ENCODE measurements at places on chromosomes 11 and 22.

- DNase-seq: no peak
These were observed 33.0 kb downstream of the GAS2 start for GRCh38 chr11:22699388-22699787.

DNA sequence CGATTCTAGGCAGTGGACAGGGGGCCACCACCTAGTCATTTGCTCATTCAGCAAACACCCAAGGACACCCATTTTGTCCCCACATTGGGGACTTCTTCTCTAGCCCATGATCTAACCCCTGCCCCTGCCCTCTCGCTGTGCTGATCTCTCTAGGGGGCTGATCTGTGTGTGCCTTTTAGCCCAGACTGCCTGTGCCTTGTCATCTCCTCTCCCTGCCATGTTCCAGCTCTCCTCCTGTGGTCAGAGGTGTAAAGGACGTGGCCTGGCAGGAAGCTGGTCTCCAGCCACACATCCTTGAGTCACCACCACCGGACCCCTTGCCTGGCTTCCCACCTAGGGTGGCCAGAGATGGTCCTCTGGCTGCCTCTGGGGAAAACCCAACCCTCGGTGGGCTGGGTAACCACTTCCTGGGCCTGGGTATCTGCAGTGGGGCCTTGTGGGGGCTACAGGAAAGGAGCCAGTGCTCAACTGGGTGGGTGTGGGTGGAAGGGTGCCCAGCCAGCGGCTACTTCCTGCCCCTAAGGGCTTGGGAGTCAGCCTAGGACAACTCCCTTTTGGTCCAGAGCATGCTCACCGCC lies 1.3 kb downstream of the CTSW start:
- DNase-seq: no peak

GRCh38 chr11:134032043-134032442 lies 36.8 kb upstream of the JAM3 start:
- DNase-seq: no peak

DNA sequence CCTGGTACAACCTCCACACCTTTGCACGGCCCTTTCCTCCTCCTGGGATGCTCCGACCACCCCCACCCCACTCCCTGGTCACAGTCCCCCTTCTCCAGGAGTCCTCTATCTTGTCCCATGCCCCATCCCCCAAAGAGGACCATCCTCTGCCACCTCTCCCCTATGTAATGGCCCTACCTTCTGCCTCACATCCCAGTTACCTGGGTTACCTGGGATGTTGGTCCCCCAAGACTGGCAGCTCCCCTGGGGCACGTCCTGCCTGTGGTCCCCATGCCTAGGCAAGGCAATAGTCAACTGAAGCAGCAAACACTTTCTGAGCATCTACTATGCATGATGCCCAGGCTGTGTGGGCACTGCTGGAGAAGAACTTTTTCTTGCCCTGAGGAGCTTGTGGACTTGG lies 8.7 kb downstream of the ACTN3 start:
- DNase-seq: no peak

DNA sequence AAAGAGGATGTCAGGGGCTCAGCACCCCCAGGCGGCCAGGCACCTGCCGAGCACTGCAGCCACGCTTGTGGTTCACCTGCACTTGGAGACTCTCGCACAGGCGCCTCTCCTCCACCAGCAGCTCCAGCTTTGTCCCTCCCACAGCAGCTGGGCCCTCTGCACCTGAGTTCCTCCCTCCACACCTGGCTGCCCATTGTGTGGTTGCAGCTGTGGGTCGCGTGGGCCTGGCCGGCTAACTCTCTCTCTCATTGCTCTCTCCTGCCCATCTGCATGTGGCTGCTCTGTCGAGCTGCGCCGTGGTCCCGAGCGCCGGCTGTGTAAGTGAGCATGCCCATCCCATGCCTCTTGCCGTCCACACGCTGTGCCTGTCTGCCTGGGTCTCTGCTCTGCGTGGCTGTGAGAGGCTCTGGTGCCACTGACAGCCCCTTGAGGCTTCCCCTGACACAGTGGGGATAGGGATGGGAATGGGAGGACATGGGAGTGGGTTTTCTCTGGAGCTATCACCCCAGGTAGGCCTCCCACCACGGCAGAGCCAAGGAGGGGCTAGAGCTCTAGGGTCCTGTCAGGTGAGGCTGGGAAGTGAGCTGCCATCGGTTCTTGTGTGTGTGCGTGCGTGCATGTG lies 8.5 kb upstream of the ACR start:
- no peak for DNase-seq

- no peak for DNase-seq
These were observed 207.2 kb upstream of the PGR start for GRCh38 chr11:101336858-101337257.

DNA sequence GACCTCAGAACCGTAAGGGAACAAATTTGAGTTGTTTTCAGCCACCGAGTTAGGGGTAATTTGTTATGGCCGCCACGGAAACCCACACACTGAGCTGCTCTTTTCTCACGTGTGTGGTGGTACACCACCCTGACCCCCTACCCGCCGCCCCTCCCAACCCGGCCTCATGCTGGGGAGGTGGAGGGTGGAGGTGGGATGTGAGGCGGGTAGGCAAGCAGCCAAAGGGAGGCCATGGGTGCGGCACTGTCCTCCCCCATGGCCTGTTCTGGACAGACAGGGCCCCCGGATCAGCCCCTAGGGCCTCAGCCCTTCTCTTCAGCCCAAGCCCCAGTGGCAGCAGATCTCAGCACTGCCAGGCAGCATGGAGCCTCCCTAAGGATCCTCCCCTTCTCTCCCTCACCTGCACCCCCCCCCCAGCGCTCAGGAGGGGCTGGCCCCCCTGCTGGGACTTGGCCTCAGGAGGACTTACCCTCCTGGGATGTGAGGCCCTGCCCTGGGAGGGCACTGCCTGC lies 7.9 kb downstream of the PRR5 start:
- no peak for DNase-seq

DNA sequence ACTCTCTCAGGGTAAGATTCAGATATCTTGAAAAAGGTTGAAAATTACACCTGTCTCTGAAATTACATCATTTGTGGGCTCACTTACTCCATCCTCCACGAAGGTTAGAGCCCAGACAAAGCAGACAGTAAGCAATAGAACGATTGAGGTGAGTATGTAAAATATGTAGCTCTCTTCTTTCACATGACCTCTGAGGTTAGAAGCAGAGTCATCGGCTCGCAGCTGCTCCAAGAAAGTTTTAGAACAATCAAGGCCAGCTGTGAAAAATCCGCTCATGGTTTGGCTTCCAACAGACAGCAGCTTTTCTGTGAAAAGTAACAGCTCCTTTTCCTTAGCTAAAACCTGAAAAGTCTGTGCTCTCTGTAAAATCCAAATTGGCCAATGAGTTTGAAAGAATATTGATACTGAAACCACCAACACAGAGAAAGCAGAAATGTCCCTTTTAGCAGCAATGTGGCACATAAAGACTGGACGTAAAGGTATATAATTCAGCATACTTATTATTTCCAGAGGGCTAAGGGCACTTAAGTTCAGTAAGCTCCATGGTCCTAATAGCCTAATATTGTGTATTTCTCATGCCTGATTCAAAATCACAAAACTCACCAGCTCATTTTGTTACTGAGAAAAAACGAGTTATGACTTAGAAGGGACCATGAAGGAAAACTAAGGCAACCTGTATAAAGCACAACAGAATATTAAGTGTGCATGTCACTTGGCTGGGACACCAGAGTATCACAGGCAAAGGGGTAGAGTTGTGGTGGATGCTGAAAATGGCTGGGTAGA lies 78.2 kb downstream of the FAM76B start:
- DNase-seq: no peak

DNA sequence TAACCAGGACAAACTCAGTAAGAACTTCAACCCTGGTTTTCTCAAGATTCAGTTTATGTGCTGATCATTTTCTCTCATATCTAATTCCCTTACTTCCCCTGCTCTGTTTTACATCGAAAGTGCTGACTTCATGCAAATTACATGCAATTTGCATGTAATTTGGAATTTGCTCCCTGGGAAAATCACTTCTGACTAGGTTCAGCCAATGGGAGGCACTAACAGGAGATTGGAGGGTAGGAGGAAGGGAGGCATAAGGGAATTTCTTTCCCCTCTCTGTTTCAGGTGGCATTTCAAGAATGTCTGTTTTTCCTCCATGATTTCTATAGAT lies 363.3 kb upstream of the CCDC90B start:
- no peak for DNase-seq

DNA sequence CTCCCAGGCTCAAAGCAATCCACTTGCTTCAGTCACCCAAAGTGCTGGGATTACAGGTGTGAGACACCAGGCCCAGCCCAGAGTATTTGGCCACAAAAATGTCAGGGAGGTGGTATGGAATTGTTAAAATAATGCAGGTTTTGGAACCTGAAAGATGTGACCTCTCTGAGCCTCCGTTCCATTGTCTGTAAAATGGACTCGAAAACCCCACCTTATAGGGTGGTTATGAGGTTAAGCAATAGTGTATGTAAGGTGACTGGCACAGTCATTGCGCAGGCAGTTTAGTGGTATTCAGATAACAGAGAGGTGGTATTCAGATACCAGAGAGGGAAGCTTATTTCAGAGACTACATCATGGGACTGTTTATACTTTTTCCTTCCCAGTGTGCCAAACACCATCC lies 52.5 kb upstream of the PRSS23 start:
- DNase-seq: no peak

- DNase-seq: no peak
These were observed 15.1 kb upstream of the PAMR1 start for GRCh38 chr11:35540526-35540925.

DNA sequence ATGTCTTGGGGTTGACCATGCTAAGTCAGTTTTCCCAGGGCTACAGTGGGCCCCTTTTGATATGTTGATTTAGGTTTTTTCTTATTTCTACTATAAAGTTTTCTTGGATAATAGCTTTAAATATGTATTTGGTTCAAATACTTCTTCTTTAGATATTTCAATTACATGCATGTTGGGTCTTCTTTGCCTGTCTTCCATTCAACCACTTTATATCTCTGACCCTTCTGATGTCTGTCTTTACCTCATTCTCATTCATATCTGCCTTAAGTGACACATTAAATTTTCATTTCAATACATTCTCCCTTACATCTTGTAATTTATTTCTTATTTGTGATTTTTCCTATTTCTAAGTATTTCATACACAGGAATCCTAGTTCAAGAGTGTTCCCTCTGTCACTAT lies 10.5 kb downstream of the SLC36A4 start:
- no peak for DNase-seq

GRCh38 chr22:35056486-35056885 lies 9.5 kb upstream of the ISX start:
- no peak for DNase-seq

DNA sequence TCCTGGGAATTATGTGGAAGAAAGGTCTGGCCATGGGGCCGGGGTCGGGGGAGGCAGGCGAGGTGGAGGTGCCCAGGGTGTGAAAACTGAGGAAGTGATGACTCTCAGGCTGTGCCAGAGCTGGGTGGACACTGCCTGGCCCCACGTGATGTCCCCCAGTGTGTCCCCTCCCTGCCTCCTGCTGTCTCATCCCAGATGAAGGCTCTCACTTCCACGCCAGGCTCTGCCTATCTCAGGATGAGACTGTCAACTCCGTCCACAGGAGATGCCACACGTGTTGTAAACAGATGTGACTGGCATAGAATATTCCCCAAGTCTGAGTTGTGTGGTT lies 51.4 kb downstream of the RPS6KA4 start:
- DNase-seq: no peak

GRCh38 chr11:16985297-16985696 lies 28.9 kb downstream of the PLEKHA7 start:
- no peak for DNase-seq

- DNase-seq: no peak
These were observed 63.5 kb upstream of the FDX1 start for GRCh38 chr11:110366291-110366690.

GRCh38 chr11:77130763-77131513 lies 2.9 kb downstream of the MYO7A start:
- no peak for DNase-seq

DNA sequence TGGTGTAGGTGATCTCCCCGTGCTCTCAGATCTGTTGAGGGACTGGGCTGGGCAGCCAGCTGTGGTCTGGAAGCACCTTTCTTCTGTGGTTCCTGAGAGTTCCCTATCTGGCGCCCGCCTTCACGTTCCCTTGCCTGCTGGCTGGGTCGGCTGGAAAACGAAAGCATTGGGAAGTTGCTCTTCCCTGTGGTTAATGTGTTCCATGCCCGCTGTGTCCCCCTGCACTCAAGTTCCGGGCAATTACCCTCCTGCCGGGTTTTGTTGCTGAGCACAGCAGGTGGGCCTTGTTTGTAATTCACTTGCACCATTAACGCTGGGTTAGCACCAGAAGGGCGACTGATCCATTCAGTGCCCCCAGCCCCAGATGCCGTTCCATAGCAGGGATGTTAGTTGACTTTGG lies 134.1 kb downstream of the GRIK4 start:
- no peak for DNase-seq

GRCh38 chr11:84855508-84856245 lies 771.5 kb downstream of the DLG2 start:
- DNase-seq: no peak

DNA sequence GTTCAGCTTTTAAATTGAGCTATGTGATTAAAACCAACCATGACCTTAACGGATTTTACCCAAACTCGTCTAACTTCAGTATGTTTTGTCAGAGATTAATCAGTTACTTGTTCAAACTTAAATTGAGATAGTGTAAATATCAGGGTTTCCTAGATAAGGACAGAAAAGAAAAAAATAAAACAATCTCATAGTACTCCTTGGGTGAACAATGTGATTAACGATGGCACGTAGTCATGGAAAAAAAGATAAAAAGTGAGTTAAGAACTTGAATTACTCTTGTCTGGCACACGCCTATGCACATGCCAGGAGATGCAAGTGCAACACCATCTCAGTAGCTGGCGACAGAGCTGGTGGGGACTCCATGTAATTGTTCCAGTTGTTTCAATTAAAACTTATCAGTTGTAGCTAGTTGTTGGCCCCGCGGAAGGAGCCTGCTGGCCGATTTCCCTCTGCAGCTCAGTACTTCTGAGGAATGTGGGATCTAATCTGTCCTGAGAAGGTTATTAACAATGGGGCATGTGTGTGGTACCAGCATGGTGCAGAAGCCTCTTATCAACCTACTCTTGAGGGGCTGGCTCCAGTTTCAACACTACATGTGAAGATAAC lies 3.0 kb downstream of the RASSF10 start:
- DNase-seq: no peak

- DNase-seq: no peak
These were observed 644.2 kb downstream of the ETS1 start for GRCh38 chr11:127943152-127943551.

GRCh38 chr22:19719488-19720021 lies 3.8 kb upstream of the GP1BB start:
- DNase-seq: no peak

- DNase-seq: no peak
These were observed 32.1 kb downstream of the YAP1 start for GRCh38 chr11:102142333-102142732.

Data from stimulated activated CD8-positive, alpha-beta memory T cell treated with anti-CD3 and anti-CD28 coated beads, Interleukin-2, amount 100 ng/mL, for 1 hour (primary cell).